BJ (cell line): ENCODE measurements at places on chromosomes 4 and X. TPM values are rescaled to one million over a fixed set of nuclear protein-coding genes. Genes with fewer than 3 reads are reported as not detected.

NR0B1 gene
- 0.05 and 0.10 TPM in 2 replicates for polyA plus RNA-seq

MAB21L2 gene
- polyA plus RNA-seq, result not detected in 2 replicates

KLHL4 gene
- not detected in 2 replicates for polyA plus RNA-seq

CAPN6 gene
- polyA plus RNA-seq, result 0.01 TPM in 1 of 2 replicates, not detected in the other

TMPRSS11A gene
- not detected in 2 replicates for polyA plus RNA-seq

POLN gene
- 0.91 and 1.5 TPM in 2 replicates for polyA plus RNA-seq

SLC10A3 gene
- polyA plus RNA-seq, result 26.8 and 45.6 TPM in 2 replicates

TLR10 gene
- not detected in 2 replicates for polyA plus RNA-seq

TCEAL6 gene
- not detected in 2 replicates for polyA plus RNA-seq

DNA sequence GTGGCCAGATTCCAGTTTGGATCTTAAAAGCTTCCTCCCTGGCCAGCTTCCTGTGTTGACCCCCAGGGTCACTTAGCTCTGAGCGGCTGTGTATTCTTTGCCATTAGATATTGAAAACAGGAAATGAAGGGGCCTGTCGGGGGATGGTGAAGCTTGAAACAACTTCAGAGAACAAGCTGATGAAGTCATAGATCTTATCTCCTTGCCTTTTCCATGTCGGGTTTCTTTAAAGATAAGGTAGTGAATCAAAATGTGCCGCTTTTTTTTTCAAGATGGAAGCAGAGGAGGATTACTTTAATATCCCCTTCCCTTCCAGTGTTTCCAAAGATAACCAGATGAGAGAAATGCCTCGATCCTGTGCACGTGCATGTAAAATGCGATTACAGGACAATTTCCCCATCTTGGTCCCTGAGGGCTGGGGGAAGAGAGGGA is 508.5 kb downstream of the MID1IP1 start:
- no peak for DNase-seq

- DNase-seq, result no peak
Measured at GRCh38 chrX:66030505-66031317, 9.2 kb downstream of the VSIG4 start.

DNA sequence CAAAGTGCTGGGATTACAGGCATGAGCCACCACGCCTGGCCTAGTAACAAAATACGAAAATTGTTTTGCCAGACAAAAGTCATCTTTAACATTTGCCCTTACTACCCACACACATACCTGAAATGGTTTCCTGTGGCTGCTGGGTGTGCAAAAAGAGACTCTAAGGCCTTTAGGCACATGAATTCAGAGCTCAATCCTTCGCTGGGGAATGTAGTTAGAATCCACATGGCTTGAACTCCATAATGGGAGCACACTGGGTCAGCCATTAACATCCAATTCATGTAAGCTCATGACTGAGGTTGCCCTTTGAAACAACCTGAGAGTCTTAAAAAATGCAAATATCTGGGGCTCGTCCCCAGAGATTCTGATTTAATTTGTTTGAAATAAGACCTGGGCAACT is 87.8 kb downstream of the HPGD start:
- DNase-seq, result no peak

DNA sequence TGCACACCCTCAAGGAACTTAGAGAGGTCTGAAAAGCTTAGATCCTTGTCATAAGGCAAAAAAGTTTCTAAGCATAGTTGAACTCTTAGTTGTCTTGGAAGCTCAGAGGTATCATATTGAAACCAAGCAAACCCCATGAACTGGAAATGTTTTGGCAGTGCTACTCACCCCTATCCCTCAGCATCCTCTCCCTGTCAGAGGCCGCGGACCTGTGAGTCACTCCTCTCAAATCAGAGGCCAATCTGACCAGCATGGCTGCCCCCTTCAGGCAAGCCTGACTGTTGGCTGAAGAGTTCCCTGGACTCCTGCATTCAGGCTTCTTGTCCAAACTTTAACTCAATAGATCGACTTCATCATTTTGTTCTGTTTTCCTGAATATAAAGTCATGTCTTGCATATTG is 69.4 kb downstream of the KCNIP4 start:
- no peak for DNase-seq

- no peak for DNase-seq
Measured at GRCh38 chrX:153473126-153473525, 2.8 kb upstream of the HAUS7 start.

DNA sequence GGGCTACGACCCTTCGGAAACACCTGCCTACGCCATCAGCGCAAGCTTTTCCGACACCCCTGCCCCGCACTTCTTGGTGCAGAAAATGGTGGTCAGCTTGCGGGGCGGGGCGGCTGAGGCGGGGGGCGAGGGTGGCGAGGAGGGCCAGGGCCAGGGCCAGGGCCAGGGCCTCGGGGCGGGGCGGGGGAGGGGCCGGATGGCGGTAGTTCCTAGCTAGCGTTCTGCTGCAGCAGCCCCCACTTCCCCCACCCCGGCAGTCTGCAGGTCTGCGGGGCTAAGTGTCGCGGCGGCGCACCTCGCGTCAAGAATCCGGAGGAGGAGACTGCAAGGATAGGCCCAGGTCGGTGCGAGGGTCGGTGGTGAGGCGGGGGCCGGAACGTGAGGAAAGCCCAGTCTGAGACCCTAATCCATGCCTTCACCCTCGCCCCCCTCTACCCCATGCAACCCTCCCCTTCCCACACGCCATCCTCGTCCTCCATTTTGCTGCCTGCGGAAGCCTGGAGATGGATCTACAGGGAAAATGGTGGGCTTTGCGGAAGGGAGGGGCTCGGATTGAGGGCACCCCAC is 600 bp downstream of the BEX4 start:
- no peak for DNase-seq

- no peak for DNase-seq
Measured at GRCh38 chr4:21002286-21002685, 302.0 kb downstream of the PACRGL start.

DNA sequence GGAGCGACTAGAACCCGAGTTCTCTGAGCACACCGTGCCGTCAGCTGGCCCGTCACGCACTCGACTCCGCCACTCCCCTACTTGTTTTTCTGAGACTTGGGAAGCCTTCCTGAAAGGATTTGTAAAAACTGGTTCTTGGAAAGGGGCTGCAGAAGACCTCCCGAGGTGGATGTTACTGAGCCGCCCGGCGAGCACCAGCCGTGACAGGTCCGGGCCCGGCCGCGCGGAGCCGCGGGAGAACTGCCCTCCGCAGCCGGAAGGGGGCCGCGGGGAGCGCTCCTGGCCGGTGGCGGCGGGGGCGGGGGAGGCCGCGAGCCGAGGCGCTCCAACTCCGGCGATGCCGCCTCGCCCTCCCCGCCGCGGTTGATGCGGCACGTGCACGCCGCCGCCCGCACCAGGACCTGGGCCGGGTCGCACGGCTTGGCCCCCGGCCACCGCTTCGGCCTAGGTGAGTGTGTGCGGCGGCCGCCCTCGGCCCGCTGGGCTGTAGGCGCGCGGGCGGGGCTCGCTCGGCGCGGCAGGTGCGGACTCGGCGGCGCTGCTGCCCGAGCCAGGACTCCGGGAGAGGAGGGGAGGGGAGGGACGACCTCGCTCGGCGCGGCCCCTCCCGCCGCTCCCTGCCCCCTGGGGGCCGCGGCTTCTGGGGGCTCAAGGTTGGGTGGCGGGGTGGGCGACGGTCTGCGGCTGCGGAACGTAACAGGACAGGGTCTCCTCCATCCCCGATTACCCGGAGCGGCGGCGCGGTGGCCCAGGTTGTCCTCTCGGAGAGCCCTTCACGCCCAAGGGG is 1.7 kb downstream of the SPRY1 start:
- DNase-seq, result no peak

DNA sequence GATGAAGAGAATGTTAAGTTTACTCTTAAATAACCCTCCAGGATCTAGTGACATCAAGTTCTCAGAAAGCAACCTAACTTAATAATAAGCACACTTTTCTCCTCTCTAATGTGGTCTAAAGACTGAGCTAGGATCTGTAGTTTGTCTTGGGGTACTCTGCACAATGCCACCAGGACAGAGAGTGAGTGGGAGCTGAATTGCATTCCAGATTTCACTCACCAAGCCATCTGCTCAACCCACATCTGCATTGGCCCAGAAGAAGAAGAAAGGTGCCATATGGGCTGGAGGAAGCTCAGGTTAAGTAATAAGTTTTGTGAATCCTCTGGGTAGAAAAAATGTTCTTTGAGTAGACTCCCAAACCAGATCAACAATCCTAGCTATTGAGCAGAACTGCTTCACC is 384.6 kb downstream of the PPP3CA start:
- DNase-seq, result no peak

DNA sequence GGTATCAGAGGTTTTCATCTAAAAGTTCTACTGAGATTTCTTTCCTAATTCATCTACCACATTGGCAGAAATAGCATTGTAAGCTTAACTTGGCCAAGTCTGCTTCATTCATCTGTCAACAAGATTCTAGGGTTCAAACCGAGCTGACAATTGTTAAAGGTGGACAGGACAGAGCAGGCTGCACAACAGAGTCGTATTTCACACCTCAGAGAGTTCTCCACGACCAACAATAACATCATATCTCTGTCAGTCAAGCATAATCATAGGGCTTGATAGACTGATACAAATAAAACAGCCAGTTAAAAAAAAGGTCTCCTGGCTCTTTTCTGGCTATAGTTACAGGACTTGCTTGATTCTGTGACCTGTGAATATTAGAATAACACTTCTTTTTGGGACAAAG is 259.2 kb downstream of the COL25A1 start:
- DNase-seq, result no peak

- DNase-seq, result no peak
Measured at GRCh38 chrX:29876733-29877132, 338.6 kb upstream of the MAGEB2 start.

DNA sequence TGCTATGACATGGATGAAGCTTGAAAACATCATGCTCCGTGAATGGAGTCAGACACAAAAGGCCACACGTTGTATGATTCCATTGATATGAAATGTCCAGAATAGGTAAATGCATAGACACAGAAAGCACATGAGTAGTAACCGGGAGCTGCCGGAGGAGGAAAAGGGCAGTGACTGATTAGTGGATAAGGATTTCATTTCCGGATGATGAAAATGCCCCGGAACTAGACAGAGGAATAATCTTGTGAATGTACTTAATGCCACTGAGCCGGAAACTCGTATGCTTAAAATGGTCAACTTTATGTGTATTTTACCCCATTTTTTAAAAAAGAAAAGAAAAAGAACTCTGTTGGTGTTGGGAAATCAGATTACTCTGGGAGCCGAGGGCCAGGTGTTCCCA is 112.7 kb upstream of the FAM9B start:
- DNase-seq, result no peak

- DNase-seq, result no peak
Measured at GRCh38 chrX:113009029-113009428, 168.4 kb upstream of the AMOT start.

GRCh38 chr4:35975617-35976355 is 268.5 kb downstream of the ARAP2 start:
- no peak for DNase-seq

- DNase-seq, result no peak
Measured at GRCh38 chr4:130336585-130337217, 1240.7 kb downstream of the C4orf33 start.

DNA sequence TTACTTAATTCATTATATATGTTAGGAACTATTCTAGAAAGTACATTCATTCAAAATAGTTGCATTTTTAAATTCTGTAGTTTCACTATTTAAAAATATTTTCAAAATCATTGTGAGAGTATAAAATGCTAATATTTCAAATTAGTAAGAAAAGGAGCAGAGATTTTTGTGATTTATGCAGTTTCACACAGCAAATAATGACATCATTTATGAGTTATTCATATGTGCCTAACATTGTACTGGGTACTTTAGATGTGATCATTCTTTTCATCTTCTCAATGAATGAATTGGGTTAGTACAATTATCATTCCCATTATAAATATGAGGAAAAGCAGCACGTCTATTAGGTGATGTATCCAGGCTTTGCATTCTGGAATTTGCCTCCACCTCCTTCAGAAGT is 1451.0 kb upstream of the IGFBP7 start:
- no peak for DNase-seq

- no peak for DNase-seq
Measured at GRCh38 chrX:30887721-30888120, 1.3 kb downstream of the TAB3 start.

- no peak for DNase-seq
Measured at GRCh38 chr4:145298885-145299284, 118.5 kb upstream of the OTUD4 start.
